Muscle of arm (tissue), 14 donors: ENCODE measurements at places on chromosomes 2 and 18.

DNA sequence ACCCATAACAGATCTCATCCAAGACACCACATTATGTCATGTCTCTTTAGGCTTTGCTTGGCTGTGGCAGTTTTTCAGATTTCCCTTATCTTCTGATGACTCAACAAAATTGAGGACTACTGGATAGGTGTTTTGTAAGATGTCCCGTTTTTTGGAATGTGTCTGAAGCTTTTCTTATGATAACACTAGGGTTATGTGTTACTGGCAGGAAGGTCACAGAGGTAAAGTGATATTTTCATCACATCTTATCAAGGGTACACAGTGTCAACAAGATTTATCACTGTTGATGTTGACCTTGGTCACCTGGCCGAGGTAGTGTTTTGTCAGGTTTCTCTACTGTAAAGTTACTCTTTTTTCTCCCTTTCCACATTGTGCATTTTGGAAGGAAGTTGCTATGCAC lies 44.8 kb upstream of the UPP2 start:
- no peak for DNase-seq

GRCh38 chr2:187338679-187339121 lies 109.4 kb downstream of the CALCRL start:
- DNase-seq = no peak

DNA sequence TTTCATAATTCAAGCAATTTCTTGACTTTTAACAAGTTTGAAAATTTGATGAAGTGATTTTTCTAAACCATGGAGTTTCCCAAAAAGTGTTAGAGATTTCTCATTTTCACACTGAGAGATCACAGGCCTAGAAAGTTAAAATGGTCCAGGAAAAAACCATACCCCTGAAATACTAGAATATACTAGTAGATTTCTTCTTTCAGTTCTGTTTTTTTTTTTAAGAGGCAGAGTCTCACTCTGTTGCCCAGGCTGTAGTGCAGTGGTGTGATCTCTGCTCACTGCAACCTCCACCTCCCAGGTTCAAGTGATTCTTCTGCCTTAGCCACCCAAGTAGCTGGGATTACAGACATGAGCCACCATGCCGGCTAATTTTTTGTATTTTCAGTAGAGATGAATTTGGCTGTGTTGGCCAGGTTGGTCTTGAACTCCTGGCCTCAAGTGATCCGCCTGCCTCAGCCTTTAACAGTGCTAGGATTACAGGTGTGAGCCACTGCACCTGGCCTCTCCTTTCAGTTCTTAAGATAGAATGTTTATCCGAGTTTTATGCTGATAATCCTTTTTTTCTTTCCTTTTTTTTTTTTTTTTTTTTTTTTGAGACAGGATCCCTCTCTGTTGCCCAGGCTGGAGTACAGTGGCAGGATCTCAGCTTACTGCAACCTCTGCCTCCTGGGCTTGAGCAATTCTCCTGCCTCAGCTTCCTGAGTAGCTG lies 14.4 kb downstream of the MTHFD2 start:
- DNase-seq = no peak

- DNase-seq = no peak
These were observed 21.5 kb upstream of the ZNF532 start for GRCh38 chr18:58842978-58843687.

GRCh38 chr2:39266139-39266805 lies 22.5 kb upstream of the CDKL4 start:
- DNase-seq = no peak

- DNase-seq = peak; percentile 51
These were observed 139.8 kb downstream of the LTBP1 start for GRCh38 chr2:33086400-33087015.

DNA sequence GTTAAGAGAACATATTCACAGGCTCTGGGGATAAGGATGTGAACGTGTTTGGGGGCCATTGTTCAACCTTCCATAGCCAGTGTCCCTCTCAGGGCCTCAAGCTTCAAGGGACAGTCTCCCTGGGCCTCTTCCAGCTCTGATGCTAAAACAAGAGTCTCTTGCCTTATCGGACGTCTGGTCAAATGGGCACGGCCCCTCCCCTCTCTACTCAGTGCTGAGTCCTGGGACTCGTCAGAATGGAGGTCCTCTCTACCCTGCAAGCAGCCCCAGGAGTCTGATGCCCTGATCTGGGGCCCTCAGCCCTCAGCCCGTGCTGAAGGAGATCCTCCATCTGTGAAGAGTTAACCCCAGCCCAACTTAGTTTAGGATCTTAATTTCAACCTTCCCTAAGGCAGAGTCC lies 198.2 kb downstream of the ZFP36L2 start:
- DNase-seq = no peak

DNA sequence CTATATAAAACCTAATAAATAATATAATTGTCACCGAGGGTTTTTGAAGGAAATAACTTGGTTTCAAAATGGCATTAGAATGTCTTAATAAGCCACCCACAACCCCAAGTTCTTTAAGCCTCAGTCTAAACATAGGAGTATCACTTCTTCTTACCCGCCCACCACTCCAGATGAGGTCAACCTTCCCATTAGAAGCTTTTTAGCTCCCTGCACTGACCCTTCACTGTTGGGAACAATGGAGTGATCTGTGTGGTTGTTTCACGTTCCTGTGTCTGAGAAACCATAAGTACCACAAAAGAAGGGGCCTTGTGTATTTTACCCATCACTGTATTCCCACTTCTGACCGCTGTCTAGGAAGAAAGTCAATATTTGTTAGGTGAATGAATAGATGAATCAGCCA lies 326.3 kb upstream of the ZNF521 start:
- no peak for DNase-seq

- no peak for DNase-seq
These were observed 15.7 kb downstream of the MAL start for GRCh38 chr2:95041060-95041823.

DNA sequence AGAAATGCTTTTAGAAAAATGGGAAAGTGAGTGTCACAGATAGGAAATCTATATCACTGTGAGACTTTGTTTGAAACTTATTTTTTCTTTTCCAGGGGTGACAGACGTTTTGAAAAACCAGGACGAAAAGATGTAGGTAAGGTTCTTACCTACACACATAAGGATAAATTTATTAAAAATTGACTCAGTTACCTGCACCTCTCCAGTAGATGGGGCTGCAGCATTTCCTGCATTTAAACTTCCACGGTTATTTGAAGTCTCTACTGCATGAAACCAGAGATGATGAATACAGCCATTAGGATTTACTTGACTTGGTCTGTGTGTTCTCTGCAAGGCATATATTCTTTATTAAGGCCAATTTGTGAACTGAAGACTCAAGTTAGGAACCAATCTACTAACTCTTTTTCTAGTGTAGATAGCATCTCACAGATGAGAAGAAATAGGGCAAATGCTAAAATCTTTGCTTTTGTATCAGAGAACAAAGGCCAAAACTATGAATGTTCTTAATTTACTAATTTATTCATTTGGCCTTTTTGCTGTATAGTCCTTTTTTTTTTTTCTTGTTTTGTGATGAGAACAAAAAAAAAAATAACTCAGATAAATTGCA lies 15.0 kb downstream of the KCNJ13 start:
- no peak for DNase-seq

GRCh38 chr18:10995550-10995949 lies 153.8 kb downstream of the PIEZO2 start:
- no peak for DNase-seq

GRCh38 chr2:3780477-3781402 lies 77.4 kb downstream of the DCDC2C start:
- DNase-seq = peak; percentile 58

DNA sequence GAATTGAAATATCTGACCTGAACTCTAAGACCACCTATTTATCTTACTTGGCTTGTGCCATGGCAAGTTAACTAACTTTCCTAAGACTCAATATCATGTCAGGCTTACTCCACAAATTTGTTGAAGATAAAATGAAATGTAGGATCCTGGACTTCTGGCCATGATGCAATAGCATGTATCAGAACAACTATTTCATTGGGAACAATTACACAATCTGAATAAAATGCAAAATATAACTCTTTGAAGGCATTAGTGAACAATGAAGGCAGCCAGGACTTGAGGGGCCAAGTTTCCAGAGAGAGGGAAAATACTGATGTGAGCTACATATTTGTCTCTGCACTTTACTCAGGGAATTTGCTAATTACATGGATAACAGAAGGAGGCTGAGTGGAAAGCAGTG lies 476.5 kb upstream of the ACVR2A start:
- DNase-seq = no peak

GRCh38 chr2:99608861-99609260 lies 119.0 kb upstream of the REV1 start:
- no peak for DNase-seq

GRCh38 chr18:27614951-27615844 lies 430.1 kb upstream of the CHST9 start:
- DNase-seq = no peak

- peak; percentile 37 for DNase-seq
These were observed 1103.9 kb upstream of the KLHL29 start for GRCh38 chr2:22281033-22281432.

DNA sequence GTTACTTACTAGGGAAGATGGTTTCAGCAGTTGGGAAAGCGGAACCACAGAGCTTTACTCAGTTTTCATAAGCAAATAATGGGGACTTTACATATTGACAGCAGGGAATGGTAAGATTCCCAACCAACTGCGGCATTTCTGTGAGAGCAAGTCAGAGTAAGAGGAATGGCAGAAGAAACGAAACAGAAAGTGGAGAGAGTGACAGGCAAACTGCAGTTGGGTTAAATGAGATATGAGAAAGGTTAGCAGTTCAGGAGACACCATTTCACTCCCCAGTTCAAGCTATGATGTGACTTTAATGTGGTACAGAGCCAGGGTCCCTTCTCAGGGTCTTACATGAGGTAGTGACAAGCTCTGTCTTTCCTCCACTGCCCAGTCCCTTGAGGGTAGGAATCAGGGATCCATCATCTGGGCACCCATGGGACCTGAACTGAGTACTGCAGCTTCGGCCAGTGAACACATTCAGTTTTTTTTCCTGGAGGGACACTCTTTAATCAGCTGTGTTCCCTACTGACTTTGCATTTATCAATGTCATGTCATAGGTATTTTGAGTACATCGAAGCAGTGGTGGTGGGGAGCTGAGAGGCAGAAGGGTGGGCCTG lies 33.0 kb upstream of the GREB1 start:
- no peak for DNase-seq

- DNase-seq = peak; percentile 42
These were observed 570.7 kb downstream of the EPHA4 start for GRCh38 chr2:221001381-221001801.

- DNase-seq = no peak
These were observed 37.5 kb upstream of the SOS1 start for GRCh38 chr2:39158351-39158750.

DNA sequence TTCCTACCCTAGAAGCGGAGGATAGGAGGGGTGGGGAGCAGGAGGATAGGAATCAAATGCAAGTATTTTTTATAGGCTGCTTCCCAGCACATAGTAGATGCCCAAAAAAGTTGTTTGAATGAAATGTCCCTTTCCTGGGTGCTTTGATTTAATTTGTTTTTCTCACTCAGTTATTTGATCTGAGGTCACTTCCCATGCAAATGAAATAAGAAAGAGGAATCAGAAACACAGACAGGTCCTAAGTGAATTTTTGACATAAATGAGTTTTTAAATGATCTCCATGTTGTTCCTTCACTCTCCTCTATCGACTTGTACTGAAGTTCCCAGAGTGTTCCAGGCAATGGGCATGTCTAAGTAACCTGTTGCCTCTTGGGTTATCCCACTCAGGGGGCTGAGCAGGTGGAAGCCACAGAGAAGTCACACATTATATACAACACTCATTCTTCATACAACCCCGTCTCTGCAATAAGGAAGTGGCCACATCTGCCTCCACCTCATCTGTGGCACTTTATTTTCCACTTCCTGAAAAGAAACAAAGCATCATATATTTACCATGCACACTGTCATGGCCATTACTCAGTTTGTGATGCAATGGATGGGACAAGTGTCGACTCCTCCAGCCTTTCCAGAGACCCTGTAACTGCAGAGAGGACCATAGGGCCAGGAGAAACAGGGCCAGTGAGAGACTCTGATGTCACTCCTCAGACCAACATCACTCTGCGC lies 81.9 kb upstream of the ZNF397 start:
- DNase-seq = no peak

DNA sequence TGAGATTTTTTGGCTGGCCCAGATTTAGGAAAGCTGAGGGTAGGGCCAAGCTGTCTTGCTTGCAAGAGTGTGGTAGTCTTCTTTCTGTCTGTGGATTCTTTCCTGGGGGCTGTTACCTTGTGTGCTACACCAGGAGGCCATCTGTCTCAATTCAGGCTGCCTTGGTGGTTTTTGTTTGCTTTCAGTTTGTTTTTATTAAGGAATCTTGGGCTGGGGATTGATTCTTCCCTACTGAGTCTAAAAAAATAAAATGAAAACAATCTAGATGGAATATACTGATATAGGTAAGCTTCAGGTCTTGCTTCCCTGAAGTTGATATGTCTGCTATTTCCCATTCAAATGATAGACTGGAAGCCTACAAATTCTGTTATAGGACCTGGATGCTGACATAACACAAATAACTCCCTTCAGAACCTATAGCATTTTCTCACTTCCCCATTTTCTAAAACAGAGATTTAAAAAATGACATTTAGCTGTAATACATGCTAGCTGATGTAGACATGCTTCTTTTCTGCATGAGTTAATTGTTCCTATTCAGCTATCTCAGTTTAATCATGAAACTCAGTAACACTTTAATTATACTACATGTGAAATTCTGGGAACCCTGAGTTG lies 5.3 kb downstream of the LHCGR start:
- no peak for DNase-seq

DNA sequence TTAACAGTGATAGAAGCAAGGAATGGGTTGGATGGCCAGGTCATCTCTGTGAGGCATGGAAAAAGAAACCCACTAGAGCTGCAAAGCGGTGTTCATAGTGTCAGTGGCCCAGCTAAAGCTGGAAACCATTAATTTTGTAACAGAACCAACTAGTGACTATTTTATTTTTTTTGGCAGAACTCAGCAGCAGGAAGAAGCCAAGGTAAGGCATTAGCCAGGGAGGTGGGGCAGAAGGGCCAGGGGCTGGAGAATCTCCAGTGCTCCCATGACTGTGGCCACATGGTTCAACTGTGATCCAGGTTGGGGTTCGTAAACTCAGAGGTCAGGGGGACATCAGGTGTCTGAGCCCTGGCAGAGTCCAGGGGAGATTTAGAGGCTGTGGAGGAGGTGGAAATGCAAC lies 25.9 kb upstream of the YES1 start:
- peak; percentile 18 for DNase-seq

GRCh38 chr2:176234156-176234555 lies 35.1 kb upstream of the MTX2 start:
- DNase-seq = no peak

GRCh38 chr2:241540401-241540770 lies 18.2 kb upstream of the BOK start:
- DNase-seq = no peak
